HTR-8/SVneo (cell line): ENCODE measurements at places on chromosomes 5 and 9.

DNA sequence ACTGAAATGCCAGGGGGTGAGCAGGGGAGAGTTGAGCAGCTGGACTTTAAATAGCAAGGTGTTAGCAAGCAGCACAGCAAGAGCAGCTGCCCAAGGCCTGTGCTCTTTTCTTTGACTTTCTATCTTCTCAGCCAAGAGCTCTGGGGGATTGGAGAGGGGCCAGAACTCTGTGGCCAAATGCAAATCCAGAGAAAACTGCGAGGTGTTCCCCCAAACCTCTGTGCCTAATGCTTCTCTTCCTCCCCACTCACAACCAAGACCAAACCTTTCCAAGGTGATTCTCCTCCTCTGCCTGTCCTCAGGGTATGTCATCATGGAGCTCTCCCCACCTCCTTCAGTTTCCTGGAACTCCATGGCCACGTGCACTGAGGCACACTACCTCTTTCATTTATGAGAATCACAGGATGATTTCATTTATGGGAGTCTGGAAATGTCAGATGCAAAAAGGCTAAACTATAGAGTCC lies 118.7 kb upstream of the WWC1 start:
- no peak for DNase-seq

DNA sequence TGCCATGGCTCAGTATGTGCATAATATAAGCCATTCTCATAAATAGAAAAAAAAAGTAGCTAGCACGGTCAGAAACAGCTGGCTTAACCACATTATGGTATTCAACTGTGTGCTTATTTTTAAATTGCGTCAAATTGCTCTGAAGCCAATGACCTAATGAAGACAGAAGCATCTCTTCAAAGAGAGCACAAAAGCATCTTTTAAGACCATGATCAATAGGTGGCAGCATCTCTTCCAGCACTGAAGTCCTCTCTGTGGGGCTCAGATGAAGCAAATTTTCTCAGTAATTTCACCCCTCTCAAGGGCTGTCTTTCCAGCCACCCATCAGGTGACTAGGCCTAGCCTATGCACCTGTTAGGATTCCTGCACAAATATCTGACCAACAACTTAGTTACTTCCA lies 251.4 kb downstream of the GLIS3 start:
- DNase-seq: peak; percentile 33

GRCh38 chr5:174547814-174548213 lies 176.6 kb upstream of the MSX2 start:
- no peak for DNase-seq

GRCh38 chr9:129240581-129241211 lies 62.6 kb upstream of the IER5L start:
- DNase-seq: no peak

DNA sequence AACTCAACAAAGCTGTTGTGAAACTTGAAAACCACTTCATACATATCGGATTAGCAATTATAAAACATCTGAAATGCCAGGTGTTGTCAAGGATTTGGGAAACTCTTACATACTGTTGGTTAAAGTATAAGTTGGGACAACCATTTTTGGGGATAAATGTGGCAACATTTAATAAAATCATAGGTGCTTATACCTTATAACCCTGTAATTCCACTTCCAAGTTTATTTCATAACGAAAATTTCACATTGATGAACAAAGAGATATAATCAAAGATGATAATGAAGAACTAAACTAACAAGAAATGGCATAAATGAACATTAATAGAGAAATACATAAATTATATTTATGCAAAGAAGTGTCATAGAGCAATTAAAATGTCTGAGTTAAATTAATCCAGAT lies 54.3 kb downstream of the ANKRD55 start:
- no peak for DNase-seq

DNA sequence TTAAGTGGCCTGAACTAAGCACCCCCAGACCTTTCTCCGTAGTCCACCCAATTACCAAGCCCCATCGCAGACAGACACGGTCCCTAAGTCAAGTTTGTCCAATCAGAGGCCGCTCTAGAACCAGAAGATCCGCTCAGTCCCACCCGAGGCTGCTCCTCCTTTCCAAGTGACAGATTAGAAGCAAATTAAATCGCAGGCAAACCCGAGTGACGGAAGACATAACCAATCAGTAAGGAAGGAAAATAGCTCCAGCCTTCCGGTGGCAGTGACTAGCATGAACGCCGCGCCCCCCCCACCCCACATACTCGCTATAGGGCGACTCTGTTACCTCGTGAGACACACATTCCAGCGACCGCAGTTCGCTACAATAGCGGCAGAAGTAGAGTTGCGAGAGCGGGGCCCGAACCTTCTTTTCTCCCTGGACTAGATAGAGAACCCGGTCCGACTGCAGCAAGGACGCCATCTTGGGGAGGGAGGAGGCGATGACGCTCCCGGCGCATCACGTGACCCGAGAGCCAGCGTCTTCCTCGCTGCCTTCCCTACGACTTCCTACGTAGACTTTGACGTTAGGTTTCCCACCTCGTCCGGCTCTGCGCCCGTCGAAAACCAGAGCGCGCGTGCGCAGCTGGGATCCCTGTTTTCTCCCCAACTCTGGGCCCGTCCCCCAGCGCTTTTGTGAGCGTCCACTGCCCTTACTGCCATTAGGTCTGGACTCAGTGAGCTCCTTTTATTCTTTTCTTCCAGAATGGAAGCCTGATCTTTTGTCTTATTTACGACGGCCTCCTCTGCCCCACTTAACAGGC lies at the start of gene DCTN4:
TSS of gene DCTN4 (minus strand) at position 487 of the 803 bp plus-strand sequence. CDS start at position 463, 24 bp downstream.
- DNase-seq: peak; percentile 97

GRCh38 chr5:124134941-124135340 lies 611.5 kb downstream of the ZNF608 start:
- DNase-seq: no peak

DNA sequence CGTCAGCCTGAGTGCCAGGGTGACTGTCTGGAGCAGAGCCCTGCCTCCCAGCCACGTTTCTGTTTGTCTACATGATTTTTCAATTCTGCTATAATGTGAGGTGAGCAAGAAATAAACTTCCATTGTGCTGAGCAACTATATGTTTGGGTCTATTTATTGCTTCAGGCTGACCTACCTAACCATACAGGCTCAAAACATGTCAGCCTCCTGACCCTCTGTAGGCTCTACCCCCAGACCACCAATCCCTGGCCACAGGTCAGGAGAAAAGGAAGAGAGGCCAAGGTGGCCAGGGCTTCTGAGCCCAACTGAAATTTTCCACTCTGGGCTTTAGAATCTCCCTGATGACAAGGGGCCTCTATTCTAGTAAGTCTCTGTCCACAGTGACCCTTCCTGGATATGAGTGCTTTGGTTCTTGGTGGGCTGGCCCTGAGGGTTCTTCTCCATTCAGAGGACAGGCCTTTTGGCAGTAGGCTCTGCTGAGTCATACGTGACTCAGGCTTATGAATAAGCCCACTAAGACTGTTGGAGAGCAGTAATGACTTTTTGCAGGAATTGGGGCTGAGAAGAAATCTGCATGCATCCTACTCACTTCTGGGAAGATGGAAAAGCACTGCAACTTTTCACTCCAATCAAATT lies 117.2 kb upstream of the TBCA start:
- peak; percentile 84 for DNase-seq

DNA sequence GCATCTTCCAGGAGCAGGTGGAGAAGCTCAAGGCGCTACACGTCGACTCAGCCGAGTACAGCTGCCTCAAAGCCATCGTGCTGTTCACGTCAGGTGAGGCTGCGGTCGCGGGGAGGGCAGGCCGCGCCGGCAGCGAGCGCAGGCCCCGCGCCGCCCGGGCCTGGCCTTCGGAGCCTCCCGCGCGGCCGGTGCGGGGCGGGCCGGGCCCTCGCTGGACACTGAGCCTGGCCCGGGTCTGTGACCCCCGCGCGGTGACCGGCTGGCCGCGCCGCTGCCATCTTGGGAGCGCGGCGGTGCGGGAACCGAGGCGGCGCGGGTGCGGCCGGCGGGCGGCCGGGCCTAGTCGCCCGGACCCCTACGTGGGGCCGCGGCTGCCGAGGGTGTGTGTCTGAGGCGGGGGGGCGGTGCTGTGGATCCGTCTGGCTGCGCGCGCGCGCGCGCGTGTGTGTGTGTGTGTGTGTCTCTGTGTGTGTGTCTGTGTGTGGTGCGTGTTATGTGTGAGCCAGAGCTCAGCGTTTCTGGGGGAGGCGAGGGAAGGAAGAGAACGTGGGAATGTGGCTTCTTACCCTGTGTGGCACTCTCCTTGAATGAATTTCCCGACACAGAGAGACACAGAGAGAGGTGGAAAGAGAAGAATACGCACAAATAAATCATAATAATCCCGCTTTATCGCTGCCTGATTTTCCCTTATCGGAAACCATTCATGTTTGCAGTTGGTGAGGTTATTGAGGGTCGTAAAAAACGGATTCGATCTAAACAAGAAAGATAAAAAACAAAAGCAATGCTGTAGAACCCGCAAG lies 5.5 kb downstream of the NR2F1 start:
- DNase-seq: no peak

DNA sequence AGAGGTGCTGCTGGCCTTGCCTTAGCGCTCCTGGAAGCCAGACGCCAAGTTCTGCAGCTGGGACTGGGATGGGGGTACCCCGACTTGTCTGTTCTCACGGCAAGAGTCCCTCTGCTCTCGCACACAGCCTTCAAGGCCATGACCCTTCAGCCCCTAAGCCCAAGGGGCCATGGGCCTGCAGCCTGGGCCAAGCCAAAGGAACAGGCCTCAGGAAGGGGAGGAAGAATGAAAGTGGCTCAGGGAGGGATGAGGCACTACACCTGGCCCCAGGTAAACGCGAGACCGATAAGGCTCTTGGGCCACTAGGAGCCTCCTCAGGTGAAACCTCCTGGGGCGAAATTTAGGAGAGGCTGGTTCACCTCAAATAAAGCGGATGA lies 3.9 kb downstream of the EBF1 start:
- DNase-seq: no peak

DNA sequence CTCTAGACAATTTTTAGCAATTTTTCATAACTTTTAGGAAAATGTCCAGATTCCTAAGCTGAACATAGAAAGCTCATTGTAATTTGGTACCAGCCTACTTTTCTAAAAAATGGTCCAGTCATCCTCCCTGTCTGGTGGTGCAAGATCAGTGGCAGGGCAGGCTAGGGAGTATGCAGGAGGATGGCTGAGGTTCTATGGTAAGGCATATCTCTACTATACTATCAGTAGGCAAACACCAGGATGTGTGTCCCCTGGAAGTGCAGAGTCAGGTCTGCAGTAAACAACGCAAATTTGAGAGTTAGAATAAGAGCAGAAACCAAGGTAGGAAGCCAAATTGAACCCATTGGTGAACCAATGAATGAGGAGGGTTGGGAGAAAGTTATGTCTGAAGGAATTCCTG lies 22.8 kb upstream of the RFX3 start:
- DNase-seq: no peak

DNA sequence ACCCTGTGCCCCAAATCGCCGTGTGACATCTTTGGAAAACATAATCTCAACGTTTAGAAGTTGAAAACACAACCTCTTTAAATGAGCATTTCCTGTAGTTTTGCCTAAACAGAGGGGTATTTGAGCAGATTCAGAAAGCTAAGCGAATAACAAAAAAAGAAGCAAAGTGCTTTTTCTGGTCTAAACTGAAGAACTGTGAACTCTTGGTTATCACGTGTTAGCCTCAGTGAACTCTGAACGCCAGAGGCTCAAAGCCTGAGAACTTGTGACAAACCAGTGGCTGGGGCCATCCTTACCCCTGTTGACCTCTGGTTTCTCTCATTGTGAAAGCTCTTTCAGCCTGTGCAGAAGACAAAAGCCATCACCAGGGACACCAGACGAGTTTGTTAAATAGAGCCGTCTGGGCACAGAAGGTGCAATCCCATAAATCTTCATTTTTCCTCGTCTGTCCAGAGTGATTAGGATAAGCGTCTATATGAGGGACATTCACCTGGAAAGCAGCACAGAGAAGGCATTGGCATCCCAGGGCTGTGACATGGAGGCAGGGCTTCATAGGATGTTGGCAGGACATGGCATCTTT lies 61.4 kb upstream of the ICE1 start:
- no peak for DNase-seq

DNA sequence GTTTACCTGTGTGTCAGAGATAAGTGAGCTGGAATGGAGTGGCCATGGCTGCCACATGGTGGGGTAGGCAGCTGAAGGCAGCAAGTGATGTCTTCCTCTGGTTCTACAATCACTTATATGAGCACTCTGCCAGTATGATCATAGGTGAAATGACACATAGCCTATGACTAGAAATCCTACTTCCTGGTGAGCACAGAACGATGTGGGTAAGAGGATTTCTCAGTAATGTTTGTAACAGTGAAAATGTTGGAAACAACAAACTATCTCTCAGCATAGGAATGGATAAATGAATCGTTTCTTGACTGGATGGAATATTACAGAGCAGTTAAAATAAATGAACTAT lies 187.0 kb upstream of the S1PR3 start:
- no peak for DNase-seq

DNA sequence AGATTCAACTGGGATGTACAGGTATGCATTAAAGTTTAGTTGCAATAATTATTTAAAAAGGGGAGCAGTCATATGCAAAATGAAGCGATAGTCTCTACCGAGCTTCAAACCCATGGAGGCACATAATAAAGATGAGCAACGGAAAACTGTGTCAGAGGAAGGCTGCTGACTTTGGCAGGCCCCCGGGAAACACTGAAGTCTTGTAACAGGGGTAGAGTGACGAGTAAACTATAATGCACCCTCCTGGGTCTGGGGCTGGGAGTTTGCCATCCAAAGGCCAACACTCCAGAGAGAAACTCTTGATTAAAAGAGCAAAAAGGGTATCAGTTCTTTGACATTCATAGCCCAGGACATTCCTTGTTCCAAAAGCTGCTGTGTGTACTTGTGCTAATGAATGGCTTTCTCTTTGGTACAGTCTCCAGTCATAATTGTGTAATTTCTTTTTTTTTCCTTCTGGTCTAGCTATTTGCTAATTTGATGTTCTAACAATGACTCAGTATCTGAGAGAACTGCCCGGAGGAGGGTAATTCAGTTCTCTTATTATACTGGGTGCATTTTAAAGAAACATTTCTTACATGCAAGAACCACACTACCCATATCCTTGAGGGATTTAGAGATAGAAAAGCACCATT lies 59.2 kb downstream of the TNC start:
- no peak for DNase-seq

DNA sequence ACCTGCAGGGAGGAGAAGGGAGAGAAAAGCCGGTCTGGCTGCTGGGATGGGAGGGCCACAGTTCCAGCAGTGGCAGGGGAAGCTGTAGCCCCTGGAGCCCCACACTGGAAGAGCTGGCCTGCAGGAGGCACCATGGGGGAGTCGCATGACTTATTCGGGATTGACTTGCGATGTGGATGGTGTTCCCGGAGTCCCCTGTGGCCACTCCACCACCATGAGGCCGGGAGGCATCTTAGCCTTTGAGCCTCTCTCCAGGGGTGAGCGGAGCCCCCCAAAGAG lies 92.0 kb downstream of the KCNT1 start:
- DNase-seq: no peak

DNA sequence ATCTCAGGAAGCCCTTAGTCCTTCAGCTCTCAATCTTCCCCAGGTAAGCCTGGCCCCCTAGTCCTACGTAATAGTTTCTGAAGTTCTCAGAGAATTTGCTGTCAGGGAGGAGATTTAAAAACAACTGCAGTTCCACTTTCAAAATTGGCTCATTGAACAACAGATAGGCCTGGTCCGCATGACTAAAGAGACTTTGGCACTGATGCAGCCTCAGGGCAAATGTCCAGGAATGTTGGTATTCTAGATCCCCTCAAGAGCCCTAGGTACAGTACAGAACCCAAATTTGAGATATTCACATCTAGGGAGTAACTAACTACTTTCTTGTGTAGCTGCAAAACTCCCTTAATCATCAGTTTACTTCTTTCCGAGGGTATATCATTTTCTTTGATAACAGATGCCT lies 162.8 kb downstream of the GABRG2 start:
- no peak for DNase-seq

GRCh38 chr9:128203707-128204551 lies 750 bp downstream of the DNM1 start:
- peak; percentile 53 for DNase-seq
